ENCODE measurements at places on chromosomes 11 and 22.

DNA sequence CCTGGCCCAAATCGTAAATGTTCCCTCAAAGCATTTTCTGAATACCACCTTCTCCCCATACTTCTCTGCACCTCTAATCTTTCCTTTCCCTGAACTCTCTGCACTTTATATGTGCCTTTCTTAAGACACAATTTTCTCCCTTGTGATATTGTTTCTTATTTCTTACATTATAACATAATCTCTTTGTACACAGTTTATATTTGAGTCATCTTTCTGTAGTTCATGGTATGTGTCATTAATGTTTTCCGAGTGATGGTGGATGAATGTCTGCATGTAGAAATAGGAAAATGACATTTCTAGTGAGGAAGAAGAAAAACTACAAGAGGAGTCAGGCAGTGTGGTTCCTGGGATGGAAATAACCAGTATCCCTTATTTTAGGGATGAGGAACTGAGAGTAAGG lies 5.5 kb downstream of the ACRV1 start:
- DNase-seq = no peak

DNA sequence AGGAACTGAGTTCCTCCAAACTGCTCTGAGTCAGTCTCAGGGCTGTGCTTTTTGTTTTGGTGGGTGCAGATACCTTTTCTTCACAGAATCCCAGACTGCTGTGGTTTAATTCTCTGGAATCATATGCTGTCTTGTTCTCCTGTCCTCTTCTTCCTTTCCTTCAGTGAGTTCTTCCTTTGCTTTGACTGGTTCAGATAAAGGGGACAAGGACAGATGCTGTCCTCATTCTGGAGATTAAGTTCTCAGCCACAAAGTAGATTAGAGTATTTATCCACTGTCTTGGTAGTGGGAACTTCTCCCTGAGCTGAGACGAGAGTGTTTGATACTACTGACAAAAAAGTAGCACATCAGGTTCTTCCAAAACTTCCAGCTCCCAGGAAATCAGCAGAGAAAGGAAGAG lies 13.3 kb downstream of the ZDHHC5 start:
- no peak for DNase-seq

GRCh38 chr22:39238101-39238466 lies 6.7 kb downstream of the PDGFB start:
- no peak for DNase-seq

- DNase-seq = no peak
These were observed 46.4 kb upstream of the TBCEL start for GRCh38 chr11:120977266-120978137.

DNA sequence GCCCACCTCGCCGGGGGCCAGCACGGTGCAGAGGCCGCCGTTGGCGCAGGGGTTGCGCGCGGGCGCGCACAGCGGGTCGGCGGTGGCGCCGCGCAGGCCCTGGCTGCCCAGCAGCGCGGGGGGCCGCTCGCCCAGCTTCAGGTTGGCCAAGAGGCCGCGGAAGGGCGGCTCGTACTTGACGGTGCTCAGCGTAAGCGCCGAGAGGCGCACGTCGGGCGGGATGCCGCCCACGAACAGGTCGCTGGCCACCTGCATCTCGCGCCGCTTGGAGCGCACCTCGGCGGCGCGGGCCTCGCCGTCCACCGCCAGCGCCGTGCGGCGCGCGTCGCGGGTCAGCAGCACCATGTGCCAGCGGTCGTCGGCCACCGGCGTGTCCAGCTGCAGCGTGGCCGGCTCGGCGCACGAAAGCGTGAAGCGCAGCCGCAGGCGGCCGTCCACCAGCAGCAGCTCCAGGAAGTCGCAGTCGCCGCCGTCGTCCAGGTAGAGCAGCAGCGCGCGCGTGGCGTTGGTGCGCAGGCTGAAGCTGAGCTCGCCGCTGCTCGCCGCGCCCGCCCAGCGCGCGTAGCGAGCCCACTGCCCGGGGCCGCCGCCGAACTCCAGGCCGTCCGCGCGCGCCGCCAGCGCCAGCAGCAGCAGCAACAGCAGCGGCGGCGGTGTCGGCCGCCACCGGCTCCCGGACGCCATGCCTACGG lies 9.8 kb downstream of the NRXN2 start:
- DNase-seq = no peak

DNA sequence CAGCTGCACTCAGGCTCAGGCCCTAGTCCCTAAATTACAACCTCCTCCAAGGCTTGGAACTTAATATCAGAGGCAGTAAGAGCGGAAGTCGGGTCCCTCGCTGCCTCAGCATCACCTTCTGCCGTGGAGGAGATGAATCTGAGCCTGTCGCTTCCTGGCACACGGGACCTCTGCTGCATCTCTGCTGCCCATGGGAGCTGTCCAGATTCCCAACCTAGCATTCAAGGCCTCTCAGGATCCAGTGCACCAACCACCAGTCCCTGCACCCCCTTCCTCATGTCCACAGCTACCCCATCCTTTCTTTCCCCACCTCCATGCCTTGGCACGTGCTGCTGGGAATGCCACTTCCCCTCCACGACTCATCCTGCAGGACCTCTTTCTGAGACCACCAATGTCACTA lies 2.5 kb upstream of the PTGDR2 start:
- DNase-seq = no peak

- DNase-seq = no peak
These were observed 35.3 kb downstream of the CARD18 start for GRCh38 chr11:105104292-105104691.

GRCh38 chr11:125579811-125580210 lies 10.5 kb downstream of the EI24 start:
- no peak for DNase-seq

- no peak for DNase-seq
These were observed 1.0 kb upstream of the ZNF143 start for GRCh38 chr11:9459667-9460321.

GRCh38 chr11:63768237-63769041 lies at the start of gene ZFTA:
TSS of gene ZFTA (minus strand) at chr11:63768775. CDS start at chr11:63768622, 153 bp downstream.
- DNase-seq = no peak

DNA sequence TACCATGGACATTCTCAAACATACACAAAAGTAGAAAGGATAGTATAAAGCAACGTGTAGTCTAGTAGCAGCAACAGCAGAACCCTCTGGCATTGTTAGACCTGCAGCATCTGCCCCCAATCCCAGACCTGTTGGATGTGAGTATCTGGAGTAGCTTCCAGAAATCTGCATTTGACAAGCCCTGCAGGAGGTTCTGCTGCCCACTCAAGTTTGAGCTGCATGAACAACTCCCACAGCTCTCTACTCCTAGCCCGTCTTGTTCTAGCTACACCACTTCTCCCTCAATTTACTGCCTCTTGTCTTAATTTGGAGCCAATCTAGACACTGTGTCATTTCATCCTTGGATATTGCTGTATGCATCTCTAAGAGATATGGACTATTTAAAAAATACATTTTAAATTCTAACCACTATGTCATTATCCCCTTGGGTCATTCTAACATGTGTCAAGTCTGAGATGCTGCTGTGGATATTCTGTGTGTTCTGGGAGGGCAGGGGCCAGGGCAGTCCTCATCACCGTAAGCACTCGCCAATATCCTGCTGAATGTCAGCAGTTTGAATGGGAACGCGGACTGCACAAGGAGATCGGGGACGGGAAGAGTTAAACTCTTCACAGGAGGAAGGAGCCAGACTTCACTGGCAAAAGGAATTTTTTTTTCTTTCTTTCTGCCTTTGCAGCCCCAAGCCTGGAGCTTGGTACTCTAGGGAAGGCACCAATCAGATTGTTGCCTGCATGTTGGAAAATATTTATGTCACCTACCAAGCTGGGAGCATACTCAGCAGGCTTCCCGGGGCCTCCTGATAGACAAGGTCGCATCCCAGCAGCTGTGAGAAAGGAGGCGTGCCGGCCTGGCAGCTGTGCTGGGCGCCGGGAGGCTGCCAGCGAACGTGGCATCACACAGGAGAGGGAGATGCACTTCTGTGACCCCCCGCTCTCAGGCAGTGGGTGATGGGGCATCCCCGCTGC lies 429.0 kb downstream of the MIAT start:
- DNase-seq = no peak

DNA sequence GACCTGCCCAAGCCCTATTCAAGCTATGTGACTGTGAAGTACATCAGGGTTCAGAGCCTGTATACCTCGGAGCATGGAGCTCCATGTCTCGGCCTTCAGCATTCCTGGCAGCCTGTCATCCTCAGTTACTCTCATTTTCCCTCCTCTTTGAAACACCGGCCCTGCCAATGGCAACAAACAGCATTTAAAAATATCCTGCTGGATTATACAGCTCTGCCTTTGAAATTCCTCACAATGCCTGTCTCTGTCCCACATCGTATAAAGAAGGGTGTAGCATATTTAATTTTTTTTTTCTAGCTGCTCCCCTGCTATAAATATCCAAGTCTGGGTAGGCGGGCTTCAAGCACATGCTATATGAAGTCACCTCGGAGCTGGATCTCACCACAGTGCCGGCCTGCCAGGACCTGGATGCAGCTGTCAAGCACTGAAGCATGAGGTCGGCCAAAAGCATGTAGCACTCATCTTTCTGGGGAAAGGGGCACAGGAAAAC lies 11.8 kb downstream of the ABTB2 start:
- DNase-seq = no peak

DNA sequence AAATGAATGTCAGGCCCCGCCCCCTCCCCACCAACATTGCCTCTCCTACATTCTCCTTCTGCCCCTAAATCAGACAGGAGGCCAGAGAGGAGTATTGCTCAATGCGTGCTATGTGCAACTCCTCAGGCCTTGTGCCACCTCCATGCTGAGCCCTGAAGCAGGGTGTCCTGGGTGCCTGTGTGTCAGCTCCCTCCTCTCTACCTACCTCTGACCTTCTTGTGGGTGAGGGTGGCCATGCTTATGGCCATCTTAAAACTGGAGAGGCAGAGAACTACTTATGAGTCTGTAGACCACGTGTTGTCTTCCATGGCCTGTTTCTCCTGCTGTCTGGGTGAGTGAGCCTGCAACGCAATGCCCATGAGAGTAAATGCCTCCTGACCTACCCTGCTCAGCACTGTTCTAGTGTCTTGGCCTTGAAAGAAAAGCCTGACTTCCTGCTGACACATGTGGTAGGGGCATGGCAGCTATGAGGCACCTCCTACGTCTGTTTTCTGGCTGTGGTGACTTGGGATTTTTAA lies 10.5 kb downstream of the MCAM start:
- no peak for DNase-seq

GRCh38 chr22:22721681-22722354 lies 77.4 kb downstream of the GGTLC2 start:
- DNase-seq = no peak

GRCh38 chr11:8097062-8097461 lies 16.1 kb downstream of the TUB start:
- DNase-seq = no peak

GRCh38 chr11:79332017-79332416 lies 108.8 kb downstream of the TENM4 start:
- DNase-seq = no peak

- no peak for DNase-seq
These were observed 20.1 kb downstream of the ST14 start for GRCh38 chr11:130179396-130180306.

DNA sequence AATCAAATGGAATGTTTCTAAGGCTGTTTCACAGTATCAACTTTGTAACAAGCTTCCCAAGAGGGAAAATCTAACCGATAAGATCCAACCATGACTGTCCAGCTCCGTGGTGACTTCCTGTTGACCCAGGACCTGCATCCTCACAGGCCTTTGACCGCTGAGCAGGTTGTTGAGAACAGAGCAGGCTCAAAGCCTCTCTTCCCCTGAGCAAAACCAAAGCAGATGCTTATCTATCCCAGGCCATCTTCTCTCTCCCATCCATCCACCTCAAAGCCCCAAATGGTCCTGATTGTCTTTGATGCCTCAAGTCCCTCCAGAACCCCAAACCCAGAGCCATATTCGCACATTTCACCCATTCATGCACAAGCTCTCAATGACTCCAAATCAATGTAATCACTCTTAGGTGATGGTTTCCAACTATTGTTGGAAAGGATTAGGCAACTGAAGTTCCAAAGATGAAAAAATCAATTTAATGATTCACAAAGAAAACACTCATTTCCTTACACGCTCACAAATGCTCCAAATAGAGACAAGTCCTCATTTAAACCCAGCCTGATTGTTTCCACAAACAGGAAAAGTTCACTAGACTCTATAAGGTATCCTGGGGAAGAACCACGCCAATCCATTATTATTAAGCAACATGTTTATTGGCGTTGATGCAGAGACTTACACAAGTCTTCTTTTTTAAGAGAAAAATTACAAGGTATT lies 48.7 kb downstream of the C11orf58 start:
- no peak for DNase-seq

GRCh38 chr22:25054943-25055511 lies 102.5 kb downstream of the KIAA1671 start:
- DNase-seq = no peak

DNA sequence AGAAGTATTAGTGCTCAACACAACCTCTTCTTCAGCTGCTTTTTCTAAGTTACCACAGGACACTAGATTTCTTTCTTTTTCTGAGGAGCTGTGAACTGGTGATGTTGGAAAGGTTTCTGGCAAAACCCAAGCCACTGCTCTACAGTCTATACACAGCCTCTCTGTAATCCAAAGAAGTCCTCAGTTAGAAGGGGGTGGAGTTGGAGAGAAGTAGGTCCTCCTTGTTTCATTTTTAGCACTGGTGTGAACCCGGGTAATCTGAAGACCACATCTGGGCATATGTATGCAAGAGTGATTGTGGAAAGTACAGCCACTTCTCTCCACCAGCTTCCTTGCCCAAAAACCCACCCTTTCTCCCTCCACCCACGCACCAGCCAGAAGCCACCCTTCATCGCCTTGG lies 1168.1 kb downstream of the LRRC4C start:
- no peak for DNase-seq

DNA sequence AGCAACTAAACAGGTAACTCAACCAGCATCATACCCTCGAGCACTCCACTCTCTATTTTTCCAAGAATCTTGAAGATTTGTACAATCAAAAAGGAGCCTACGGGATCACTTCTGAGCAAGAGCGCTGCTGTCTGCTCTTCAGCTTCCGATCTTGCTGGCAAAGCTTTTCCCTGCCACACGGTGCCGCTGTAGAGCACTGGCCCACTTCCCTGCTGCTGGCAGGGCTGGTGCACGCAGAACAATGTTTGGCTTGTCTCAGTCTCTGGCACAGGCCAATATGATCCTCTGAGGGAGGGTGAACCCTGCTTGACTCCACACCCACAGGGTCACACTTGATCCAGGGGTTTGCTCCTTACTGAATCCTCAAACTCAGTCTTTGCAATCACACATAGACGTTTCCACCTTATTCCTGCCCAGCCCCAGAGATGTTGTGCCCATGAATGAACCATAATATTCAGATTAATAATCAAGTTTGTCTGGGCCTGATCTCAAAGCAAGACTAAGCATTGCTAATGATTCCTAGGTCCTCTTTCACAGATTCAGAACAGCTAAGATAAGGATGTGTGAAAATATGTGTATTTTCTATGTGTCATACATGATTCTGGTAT lies 536.6 kb downstream of the SOX6 start:
- DNase-seq = no peak

- no peak for DNase-seq
These were observed 29.5 kb downstream of the PPFIBP2 start for GRCh38 chr11:7543302-7543701.
